Omental fat pad (tissue), 4 donors: ENCODE measurements at places on chromosomes 2 and 18.

- no peak for DNase-seq
Observed at GRCh38 chr18:59957957-59958356, 58.2 kb downstream of the PMAIP1 start.

- DNase-seq = no peak
Observed at GRCh38 chr18:22674272-22674671, 256.6 kb upstream of the CTAGE1 start.

GRCh38 chr18:60389314-60389713, 16.7 kb upstream of the MC4R start:
- no peak for DNase-seq

GRCh38 chr2:72862239-72862988, 24.8 kb upstream of the SPR start:
- DNase-seq = peak; percentile 83

- DNase-seq = no peak
Observed at GRCh38 chr18:21911551-21911950, 171.0 kb downstream of the MIB1 start.

DNA sequence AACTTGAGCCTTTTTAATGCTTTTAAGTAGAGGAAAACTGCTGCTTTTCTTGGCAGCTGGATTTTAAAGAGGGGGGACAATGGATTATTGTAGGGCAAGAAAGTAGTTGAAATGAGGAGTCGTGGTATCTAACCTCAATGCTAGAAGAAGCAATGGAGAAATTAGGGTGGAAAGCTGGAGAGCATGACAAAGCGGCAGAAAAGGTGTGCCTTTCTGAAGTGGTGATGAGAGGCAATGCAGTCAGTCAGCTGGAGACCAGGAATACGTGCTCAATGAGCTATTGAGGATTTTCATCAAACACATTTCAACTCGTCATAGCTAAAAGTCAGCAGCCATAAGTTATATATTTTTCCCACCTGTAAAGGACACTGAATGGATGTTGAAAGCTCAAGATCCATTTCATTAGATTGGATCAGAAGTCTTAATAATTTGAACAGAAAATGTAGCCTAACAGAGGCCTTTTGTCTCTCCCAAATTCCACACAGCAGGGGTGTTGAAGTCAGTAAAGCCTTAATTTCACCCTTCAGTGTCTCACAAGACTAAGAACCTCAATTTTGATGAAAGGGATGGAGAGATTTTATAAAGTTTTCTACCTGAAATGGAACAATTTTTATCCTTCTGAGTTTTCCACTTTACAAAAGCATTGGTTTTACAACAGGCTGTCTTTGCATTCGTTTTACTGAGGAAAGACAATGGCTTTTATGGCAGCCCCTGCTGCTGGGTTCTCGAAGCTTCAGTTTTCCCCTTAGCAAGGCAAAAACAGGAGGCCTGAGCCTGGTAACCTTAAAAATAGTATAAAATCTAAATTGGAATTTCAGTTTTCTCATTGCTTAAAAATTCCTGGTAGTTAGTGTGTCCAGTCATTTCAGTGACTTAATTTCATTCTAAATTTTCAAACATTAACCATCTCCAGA, 131.1 kb downstream of the CCDC102B start:
- DNase-seq = no peak

GRCh38 chr2:219179601-219180465, 1.8 kb downstream of the RETREG2 start:
- DNase-seq = no peak

DNA sequence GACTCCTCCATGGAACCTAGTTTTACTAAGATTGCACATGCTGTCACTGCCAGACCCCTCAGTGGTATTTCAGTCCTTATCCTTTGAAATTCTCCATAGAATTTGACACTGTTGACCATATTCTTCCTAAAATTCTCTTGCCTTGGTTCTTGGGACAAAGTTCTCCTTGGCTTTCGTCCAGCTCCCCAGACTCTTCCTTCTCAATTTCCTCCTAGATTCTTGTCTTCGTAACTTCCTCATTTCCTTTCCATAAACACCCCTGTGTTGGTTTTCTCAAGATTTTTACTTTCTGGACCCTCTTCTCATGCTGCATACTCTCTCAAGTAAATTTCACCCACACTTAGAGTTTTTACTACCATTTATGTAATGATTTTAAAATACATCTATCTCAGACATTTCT, 96.6 kb upstream of the TWSG1 start:
- DNase-seq = no peak

- no peak for DNase-seq
Observed at GRCh38 chr2:2683606-2684224, 352.6 kb upstream of the MYT1L start.

- no peak for DNase-seq
Observed at GRCh38 chr18:41324934-41325333, 630.1 kb upstream of the PIK3C3 start.

- DNase-seq = no peak
Observed at GRCh38 chr2:176535467-176536113, 266.3 kb downstream of the MTX2 start.

GRCh38 chr2:1569879-1570450, 156.7 kb downstream of the TPO start:
- DNase-seq = no peak

DNA sequence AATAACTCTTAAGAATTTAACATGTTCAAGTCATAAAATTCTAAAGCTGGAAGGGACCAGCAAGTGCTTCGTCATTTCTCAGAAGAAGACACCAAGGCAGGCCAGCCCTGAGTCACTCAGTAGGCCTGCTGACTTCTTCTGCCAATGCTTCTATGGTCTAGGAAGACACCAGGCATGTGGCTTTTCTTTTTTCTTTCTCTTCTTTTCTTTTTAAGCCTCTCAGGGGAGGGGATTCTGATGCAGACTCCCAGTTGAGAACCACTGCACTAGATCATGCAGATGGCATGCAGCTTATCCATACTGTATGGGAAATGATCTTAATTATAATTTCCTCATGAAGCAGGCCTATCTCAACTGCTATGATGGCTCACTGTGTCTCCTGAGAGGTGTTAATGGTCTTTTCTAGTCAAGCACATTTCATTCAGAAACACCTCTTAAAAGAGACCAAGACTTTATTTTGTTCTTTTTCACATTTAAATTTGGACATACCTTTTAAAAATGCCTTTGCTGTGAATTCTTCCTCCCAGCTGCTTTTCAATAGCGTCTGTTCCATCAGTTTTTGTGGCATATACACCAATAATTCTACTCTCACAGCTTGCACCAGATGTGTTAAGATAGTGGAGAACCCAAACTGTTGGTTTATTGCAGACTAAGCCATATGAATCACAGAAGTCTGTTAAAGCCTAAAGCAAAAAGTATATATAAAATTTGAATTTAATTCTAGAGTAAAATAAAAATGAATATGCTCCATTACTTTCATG, 11.3 kb downstream of the KCTD18 start:
- DNase-seq = no peak

GRCh38 chr2:160156100-160156499, 44.0 kb downstream of the ITGB6 start:
- no peak for DNase-seq

- DNase-seq = no peak
Observed at GRCh38 chr2:223697316-223697891, 95.2 kb upstream of the SCG2 start.

GRCh38 chr18:22609642-22610041, 191.9 kb upstream of the CTAGE1 start:
- no peak for DNase-seq

- DNase-seq = no peak
Observed at GRCh38 chr2:66852953-66853352, 418.0 kb downstream of the MEIS1 start.

- no peak for DNase-seq
Observed at GRCh38 chr2:225270053-225270452, 129.5 kb upstream of the NYAP2 start.

DNA sequence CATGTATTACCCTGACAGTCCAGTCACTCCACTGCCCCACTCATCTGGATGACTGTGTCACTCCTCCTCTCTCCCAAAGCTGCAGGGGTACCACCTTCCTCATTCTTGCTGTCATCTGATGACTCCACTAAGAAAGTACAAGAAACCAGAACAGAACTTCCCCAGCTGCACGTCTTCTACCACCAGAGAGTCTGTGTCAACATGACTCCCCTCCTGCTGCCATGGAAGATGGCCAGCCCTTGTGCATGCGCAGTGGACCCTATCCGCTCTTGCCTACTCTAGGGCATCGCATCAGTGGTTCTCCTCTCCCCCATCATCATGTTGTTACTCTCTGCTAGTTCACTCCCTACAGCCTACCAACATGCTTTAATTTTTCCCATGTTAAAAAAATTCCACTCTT, 14.5 kb upstream of the ST8SIA3 start:
- DNase-seq = no peak

DNA sequence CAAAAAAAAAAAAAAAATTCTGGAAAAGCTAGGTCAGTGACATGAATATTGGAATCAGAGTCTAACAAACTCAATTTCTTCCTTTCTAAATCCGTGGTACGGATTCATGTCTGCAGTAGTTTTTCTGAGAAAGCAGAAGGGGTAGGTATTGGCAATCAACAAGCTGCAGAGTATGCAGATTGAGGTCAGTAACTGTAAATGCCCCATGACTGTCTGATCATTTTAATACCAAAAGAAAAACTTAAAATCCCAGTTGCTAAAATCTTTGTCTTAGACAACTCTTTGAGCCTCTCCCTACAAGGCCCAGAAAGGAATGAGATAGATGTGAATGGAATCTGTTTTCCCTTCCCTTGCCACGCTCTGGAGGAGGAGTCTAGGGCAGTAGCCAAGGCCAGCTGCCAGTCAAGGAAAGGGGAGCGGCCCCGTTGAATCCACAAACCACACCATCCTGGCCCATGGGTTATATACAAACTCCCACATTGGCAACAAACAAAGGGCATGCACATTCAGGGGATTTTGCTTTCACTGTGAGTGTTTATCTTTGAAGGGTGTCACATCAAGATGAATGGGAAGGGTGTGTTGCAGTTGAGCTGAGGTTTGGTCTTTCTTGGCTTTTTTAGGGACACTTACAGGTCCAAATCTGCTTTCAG, 6.1 kb upstream of the CASP8 start:
- DNase-seq = no peak

GRCh38 chr2:236782938-236783337, 213.3 kb downstream of the ACKR3 start:
- no peak for DNase-seq

DNA sequence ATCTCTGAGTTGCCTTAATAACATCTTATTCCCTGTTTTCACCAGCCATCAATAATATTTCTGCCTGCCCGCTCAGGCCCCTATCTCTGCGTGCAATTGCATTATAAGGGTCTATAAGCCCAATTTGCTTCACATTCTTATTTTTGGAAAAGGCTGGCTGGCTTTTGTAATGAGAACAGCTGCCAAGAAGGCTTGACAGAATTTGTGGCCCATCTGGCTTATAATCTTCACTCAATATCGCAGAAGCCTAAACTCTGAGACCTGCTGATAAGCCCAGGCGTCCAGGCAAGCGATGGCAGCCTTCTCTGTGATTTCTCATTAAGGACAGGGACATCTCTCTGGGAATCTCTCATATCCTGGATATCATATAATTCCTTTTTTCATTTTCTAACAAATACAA, 1618.6 kb upstream of the CELF4 start:
- no peak for DNase-seq

GRCh38 chr18:48408727-48409590, at the start of gene ZBTB7C:
ZBTB7C (minus strand) TSS chr18:48409383.
- no peak for DNase-seq

DNA sequence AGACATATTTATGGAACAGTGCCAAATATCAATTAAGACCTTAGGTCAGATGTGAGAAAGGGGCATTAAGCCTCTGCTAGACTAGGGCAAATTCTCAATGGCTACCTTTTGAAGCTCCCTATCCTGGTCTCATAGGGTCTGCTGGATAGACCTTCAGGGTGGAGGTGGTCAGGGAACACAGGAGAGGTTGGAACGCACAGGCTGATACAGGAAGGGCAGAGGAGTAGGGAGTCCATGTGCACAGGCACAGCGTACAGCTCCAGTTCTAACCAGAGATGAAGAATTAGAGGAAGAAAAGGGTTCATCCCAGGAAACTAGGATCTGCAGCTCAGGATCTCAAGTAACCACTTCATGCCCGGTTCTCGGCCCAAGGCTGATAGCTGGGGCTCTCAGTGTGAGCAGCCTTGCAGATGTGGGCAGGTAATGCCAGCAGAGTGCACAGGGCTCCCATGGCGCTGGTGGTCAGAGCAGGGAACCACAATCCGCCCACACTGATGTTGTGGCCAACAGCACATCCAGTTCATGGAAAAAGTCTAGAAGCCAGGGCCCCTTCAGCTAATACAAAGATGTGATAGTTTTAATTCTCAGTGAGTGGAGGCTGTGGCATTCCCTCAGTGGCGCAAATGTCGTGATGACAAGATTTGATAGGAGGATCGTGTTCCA, 3.4 kb upstream of the EVA1A start:
- no peak for DNase-seq

DNA sequence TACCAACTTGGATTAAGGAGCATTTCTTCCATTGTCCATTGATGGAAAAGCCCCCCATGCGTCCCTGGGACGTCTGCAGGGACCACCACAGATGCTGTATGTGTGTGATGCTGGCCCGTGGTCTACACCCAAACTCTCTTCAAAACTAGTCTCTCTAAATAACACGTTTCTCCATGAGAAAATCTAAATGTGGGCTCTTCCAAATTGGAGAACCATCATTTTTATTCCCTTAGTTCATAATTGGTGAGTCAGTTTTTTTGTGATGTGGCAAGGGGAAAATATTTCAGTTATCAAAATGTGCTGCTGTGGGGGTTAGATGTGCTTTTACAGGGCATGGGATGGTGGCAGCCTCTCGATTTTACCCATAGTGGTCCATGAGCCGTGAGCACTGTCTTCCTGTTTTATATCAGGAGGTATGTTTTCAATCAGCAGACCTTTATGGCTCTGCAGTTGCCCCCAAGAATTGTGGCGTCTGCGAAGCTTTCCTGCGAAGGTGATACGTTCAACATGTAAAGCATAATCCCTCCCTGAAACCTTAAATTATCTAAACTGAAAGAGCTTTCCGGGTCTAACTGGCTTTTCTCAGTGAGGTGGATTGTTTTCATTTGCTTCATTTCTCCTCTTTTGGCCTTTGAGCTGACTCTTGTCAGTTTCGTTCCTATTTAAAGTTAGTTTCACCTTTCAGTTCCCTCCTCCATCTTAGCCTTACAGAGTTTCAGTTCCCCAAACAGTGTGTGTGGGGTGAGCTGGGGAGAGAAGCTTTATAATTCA, 78.4 kb downstream of the SETBP1 start:
- no peak for DNase-seq

DNA sequence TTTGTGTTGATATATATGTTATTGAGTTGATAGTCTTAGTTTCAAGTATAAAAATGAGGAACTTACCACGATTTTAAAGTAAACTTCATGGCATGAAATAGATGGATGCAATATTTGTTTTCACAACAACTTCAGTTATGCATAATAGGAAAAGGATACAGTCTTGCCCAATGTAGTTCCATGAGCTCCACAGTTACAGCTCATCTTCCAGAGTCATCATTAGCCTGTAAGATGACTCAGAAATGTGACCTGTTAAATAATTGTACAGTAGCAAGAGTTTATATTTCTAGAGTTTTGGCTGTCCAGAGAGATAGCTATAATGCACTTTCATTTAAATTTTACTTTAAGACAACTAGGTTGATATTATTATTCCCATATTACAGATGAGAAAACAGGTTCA, 80.9 kb upstream of the ARHGAP28 start:
- DNase-seq = no peak

- no peak for DNase-seq
Observed at GRCh38 chr2:112147382-112148168, 9.4 kb downstream of the FBLN7 start.
